ENCODE measurements at places on chromosomes 2 and 18.

DNA sequence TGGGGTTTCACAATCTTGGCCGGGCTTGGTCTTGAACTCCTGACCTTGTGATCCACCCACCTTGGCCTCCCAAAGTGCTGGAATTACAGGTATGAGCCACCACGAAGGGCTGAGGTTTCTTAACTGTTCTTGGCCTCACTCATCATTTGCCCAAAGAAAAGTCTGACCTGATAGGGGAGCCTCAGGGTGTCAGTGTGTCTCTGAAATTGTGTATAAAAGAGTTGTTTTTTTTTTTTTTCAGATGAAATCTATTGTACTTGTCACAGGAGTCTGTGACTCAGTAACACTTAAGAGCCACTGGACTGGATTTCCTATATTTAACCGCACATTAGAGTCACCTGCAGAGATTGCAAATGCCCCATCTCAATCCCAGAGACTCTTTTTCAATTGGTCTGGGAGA, 16.9 kb downstream of the PMAIP1 start:
- no peak for DNase-seq

- no peak for DNase-seq
Observed at GRCh38 chr18:3726238-3726951, 276.4 kb downstream of the TGIF1 start.

- DNase-seq = no peak
Observed at GRCh38 chr18:31261792-31262582, 56.0 kb upstream of the DSG1 start.

DNA sequence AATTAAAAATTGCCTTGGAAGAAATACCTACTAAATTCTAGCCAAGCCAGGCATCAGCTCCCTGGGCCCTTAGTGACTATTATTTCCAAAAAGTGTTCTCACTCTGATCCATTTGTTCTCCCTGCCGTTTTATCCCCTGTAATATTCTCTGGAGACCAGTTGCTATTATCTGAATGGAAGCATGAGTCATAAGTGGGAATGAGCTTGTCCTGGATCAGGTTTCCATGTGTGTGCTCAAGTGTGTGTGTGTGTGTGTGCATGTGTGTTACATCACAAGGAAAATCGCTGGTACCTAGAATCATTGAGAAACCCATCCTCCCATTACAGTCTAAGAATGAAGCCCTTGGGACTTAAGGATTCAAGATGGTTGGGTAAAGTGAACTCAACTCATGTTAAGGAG, 130.3 kb upstream of the CXCR4 start:
- DNase-seq = no peak

DNA sequence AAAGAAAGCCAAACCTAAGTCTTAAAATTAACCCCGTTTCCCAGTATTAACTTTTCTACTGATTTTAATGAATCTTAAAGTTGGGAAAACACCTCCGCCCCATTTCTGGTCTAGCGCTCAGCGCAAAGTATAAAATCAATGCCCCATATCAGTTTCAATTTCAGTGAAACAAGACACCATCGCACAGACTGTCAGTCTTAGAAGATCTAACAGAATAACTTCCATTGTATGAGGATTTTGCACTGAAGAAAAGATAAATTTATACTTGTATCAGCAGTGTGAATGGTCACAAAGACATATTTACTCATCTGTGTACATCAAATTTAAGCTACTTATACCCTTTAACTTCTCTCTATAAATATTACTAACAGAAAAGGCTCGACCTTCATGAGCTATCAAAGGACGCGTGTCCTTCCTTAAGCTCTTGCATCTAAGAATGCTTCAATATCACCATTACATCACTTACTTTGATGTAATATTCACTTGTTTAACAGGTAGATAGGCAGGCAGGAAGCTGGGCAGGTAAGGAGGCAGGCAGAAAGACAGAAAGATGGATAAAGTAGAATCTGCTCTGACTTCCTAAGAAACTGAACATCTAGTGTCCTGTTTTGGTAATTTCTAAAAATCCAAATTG, 183.0 kb downstream of the TCF4 start:
- DNase-seq = no peak

Data from stimulated activated CD4-positive, alpha-beta T cell treated with anti-CD3 and anti-CD28 coated beads, Interleukin-1b, Interleukin-23, amount 100 ng/mL, for 1 hour (primary cell).